Bronchial epithelial cell (primary cell): ENCODE measurements at places on chromosomes 5 and 9.
A peak's percentile ranks its signal among the peaks of the same experiment; 100 is the strongest.

DNA sequence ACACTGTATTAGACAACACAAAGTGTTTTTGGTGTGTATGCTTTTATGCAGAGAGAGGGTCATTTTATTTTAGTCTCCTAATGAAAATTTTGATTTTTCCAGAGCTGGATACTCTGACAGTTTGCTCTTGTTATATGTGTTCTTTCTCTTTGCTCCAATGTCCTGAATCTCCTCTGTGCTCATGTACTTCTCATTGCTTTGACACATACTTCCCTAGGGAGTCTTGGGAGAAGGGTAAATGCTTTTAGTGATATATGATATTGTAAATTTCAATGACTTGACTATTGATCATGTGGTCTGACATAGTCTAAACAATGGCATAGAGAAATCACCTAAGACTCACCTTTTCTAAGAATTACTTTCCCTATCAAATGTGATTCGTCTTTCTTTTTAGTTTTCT lies 972.6 kb upstream of the EDIL3 start:
- DNase-seq: no peak

DNA sequence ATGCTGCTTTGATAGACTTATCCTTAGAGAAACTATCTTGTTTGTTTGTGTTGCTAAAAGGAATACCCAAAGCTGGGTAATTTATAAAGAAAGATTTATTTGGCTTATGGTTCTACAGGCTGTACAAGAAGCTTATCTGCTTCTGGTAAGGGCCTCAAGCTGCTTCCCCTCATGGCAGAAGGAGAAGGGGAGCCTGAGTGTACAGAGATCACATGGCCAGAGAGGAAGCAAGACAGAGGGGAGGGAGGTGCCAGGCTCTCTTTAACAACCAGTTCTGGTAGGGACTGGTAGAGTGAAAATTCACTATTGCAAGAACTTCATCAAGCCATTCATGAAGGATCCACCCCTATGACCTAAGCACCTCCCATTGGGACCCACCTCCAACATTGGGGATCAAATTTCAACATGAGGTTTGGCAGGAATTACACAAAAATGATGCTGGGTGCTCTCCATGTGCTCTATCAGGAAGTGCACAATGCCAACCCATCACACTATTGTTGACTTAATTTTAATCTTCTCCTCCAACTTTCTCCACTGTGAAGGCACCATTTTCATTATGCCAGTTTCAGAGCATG lies 115.1 kb upstream of the SHB start:
- DNase-seq: peak; percentile 34

DNA sequence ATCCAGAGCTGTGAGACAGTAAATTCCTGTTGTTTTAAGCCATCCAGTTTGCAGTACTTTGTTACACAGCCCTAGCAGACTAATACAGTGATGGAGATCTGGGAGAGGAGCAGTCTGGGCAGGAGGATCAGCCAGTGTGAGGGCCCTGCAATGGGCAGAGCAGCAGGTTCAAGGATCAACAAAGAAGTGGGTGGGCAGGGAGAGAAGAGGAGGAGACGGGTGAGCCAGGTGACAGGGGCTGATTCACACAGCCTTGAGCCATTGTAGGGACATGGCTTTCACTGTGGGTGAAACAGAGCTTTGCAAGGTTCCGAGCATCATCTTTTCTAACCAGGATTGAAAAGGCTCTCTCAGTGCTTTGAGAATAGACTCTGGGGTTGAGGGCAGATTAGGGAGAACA lies 88.2 kb upstream of the MVB12B start:
- no peak for DNase-seq

DNA sequence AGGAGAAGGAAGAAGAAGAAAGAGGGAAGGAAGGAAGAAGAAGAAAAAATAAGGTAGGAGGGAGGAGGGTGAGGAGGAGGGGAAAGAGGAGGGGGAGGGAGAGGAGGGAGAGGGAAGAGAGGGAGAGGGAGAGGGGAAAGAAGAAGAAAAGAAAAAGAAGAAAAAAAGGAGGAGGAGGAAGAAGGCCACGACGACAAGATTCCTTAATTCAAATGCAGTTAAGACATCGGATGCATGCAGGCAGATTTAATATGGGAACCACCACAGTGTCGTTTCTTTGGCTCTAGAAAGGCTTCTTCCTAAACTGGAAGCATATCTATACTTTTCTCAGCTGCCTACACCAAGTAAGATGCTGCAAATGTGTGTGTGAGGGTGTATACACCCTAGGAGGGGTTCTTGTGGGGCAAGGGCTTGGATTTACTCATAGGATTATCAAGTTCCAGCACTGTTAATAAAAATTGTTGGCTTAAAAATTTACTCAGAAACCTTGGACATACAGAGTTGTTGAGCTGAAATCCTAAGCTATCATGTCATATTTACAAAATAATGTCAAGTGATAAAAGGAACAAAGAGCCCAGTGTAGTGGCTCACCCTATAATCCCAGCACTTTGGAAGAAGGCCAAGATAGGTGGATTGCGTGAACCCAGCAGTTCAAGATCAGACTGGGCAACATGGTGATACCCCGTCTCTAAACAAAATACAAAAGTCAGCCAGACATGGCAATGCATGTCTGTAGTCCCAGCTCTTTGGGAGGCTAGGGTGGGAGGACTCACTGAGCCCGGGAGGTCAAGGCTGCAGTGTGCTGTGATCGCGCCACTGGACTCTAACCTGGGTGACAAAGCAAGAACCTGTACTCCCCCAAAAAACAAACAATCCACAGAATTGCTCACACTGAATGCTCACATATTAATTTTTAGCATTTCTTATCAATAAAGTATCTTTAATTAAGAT lies 108.5 kb downstream of the UBAP2 start:
- DNase-seq: no peak

DNA sequence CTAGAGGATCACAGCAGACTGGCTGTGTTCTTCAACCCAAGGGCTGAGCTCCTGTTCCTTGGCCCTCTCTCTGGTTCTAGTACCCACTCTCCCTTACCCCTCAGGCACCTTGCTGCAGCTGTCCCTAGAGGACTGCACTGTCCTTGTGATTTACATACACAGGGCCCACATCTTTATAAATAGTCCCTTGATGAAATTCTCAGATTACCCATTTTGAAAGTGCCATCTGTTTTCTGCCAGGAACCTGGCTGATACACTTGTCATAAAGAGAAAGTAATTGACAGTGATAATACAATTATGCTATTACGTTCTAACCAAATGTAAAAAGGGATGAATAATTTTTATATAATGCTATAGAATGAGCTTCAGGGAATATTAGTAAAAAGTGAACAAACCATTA lies 16.5 kb upstream of the SPARC start:
- no peak for DNase-seq
